ENCODE measurements at places on chromosomes 11 and 22.

- no peak for DNase-seq
These were observed 219.9 kb upstream of the GRIA4 start for GRCh38 chr11:105389952-105390351.

- no peak for DNase-seq
These were observed 18.5 kb downstream of the ENDOD1 start for GRCh38 chr11:95108159-95108611.

DNA sequence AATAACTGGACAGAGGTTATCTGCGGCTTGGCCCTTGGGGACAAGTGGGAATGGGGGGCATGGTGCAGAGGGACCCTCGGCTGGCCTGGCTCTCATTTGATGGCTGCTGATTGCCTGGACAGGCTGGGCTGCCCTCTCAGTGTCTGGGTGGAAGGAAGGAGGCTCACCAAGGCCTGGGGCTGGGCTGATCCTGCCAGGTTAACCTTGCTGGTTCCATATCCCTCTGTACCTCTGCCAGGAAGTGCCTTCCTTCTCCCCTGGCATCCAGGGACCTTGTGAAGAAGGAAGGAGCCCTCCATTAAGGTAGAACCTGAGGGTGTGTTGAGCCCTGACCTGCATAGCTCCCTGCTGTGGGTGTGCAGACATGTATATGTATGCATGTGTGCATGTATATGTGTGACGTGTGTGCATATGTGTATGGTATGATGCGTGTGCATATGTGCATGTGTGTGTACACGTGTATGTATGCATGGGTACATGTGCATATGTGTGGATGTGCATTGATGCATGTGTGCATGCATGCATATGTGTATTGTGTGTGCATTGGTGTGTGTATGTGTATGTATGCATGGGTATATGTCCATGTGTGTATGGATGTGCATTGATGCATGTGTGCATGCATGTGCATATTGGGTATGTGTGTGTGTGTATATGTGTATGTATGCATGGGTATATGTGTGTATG lies 433.9 kb downstream of the TBC1D22A start:
- no peak for DNase-seq

DNA sequence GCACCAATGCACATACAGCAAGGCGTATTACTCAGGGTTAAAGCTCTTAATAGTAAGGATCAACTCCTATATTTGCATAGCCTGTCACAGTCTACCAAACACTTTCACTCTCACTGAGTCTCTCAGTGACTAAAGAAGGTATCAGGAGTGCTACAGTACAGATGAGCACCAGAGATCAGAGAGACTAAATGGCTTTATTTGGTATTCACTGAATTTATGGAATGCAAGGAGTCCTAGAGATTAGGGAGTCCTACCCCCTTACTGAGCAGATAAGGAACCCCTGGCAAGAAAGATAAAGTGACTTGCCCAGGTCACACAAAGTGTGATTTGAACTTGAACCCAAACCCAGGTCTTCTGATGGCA lies 396.4 kb upstream of the CCDC90B start:
- DNase-seq: no peak

DNA sequence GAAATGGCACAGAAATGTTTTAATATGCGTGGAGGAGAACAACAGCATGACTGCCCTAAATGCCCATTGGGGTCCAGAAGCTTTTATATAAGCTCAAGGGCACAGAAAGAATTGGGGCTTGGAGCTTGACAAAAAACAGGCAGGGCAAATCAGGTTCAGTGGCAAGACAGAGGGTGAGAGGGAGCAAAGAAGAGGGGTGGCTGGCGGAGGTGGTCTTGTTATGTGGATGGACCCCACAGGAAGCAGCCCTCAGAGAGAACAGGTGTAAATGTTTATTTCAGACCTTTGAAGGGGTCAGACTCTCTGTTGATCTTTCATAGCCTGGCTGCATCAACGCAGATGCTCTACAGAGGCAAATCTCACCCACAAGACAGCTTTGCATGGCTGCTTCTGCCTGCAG lies 213.1 kb upstream of the B3GAT1 start:
- no peak for DNase-seq

DNA sequence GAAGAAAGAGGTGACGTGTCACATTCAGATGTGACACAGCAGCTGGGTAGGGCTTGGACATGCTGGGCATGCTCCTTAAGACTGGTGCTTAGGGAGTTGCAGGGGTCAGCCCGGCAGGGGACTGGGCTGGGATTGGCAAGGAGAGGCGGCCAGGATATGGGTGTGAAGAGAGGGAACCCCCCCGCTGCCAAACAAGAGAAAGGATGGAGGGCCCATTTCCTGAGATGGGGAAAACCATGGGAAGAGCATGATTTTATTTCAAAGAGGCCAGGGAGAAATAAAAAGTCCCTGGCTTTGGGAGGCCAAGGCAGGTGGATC lies 5.3 kb downstream of the ATF4 start:
- DNase-seq: no peak

DNA sequence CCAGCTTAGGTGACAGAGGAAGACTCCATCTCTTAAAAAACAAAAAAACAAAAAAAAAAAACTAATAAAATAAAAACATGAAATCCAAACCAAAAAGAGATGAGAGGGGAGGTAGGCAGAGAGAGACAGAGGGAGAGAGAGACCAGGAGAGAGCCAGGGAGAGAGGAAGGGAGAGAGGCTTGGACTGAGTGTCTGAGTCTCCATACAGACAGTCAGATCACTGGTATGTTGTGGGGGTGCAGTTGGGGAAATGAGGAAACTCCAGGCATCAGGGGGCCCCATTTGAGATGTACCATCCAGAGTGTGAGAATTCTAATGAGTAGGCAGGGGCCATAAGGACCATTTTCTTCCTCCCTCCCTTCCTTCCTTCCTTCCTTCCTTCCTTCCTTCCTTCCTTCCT lies 53.1 kb upstream of the SEPTIN5 start:
- no peak for DNase-seq

- DNase-seq: no peak
These were observed 27.5 kb downstream of the TPCN2 start for GRCh38 chr11:69076129-69076791.

DNA sequence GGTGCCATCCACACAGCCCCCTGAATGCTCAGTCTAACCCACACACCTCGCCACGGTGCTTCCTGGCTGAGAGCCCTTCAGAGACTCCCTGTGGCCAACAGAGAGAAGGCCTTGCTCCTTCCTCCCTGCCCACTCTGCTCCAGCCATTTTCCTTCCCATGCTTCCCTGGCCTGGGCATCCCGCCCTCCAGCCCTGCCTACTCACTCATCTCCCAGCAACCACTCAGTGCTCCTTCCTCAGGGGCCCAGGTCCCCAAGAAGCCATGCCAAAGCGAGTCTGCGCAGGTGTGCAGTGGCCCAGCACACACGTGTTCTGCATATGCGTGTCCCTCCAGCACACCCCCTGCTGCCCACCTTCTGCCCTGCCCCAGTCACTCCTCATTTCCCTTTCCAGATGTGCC lies 56.4 kb downstream of the NECTIN1 start:
- no peak for DNase-seq

DNA sequence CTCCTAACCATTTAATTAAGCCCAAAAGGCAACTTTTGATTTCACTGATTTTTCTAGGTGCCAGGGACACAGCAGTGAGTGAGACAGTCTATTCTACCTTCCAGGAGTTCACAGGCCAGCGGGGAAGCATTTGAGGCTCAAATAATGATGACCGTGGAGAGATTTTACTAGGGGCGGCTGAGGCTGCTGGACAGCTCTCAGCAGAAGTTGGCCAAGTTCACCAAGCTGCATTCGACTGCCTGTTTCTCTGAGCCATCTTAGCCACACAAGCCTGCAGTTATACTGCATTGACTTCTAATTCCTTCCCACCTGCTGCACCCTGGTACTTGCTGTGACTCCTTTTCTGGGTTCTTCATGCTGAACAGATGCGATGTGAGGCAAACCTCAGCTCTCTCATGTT lies 168.9 kb upstream of the TBCEL start:
- DNase-seq: no peak

- DNase-seq: no peak
These were observed 3.9 kb downstream of the GATD1 start for GRCh38 chr11:773425-773824.

DNA sequence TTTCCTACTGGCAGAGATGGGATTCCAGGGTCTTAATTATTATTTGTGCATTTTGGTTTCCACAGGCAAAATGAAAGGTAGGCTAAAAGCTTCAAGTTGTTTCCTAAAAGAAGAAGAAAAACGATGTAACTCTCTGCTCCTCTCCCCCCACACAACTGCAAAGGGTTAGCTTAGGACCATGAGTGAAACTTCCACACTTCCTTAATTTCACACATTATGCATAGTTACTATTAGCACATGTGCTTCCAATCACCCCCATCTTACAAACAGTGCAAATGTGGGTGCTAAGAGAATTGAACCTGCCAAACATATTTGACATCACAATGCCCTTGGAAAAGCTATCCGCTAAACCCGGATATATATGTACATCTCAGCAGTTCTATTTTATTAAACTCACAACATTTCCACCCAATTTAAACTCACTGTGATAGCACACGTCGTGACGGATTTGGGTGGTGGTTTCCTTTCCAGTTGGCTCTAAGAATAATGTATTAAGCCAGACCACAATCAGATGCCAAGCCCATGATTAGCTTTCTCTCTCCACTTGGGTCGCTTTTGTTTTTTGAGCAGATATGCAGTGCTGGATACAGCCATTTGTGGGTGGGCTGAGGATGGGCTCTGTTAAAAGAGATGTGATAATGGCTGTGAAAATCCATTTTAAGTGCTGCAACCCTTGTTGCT lies 245.0 kb upstream of the POU2AF2 start:
- no peak for DNase-seq

DNA sequence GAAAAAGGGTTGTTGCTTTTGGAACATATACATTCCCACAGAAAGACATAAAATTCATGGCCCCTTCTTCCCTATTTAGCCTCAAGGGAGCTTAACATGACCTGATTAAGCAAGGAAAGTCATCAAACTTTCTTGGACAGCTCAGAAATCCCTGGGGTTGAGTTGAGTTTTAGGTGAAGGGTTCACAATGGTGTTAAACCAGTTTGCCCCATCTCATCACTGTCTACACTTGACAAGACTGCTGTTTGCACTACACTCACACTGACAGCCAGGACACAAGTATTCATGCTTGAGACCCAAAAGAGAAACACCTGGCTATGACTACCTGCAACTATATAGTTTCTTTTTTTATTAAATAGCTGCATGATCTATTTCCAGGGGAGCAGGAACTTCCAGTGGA lies 209.8 kb upstream of the TMEM45B start:
- no peak for DNase-seq

DNA sequence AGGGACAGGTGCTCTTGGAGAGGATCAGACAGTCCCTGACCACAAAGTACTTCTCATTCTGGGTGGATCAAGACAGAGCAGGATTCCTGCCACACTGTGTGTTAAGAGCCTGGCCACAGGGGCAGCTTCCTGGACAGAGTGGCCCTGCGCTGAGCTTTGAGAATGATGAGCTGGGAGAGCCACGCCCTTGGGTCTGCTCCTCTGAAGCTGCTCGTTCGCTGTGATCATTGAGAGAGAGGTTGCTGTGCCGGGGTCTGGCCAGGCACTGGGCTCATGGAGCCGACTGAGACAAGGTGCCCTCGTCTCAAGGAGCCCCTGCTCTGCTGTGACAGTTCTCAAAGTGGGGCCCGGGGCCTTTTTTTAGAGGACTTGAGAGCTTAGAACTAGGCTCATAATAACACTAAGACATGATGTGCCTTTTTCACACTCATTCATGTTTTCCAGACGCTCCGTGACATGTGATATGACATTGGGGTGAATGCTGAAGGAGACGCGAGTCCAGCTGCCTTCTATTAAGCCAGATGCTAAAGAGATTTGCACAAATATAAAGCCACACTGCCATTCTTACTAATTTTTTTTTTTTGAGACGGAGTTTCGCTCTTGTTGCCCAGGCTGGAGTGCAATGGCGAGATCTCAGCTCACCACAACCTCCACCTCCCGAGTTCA lies 1.6 kb upstream of the MFRP start:
- no peak for DNase-seq

- no peak for DNase-seq
These were observed 19.6 kb downstream of the PPFIBP2 start for GRCh38 chr11:7533199-7534041.

- DNase-seq: peak; percentile 73
These were observed 62.1 kb downstream of the THAP12 start for GRCh38 chr11:76318744-76319384.

GRCh38 chr11:68542617-68543016 lies 82.1 kb downstream of the PPP6R3 start:
- DNase-seq: no peak

DNA sequence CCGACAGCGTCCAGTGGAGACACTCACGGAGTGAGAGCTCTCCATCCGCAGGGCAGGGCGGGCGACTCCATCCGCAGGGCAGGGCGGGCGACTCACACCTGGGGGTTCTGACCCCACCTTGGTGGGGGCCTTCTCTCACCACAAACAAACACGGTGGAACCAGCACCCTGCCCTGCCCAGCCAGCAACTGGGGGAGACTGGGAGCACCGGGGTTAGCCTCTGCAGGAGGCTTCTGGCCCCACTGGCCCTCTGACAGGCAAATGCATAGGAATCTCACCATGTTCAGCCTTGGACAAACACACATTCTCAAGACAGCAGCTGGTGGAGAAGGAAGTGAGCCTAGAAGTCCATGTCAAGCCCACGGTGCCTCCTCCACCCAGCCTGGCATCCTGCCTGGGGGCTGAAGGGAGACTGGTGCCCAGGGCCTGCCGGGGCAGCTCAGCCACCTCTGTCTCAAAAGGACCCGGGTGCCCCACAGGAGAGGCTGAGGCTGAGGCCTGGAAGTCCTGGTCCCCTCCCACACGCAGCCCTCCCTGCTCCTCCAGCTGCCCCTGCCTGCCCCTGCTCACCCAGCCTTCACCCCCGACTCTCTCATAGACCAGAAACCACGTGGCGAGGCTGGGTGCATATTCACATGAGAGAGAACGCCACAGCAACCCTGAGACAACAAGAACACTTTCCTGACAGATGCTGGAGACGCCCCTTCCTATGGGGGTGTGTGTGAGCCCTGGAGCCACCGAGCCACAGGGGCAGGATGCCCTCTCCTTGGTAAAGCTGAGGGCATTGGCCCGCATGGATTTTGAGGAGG lies 98.4 kb upstream of the B3GAT1 start:
- DNase-seq: peak; percentile 12

- DNase-seq: no peak
These were observed 18.9 kb upstream of the C11orf96 start for GRCh38 chr11:43923406-43924111.

- DNase-seq: no peak
These were observed 17.8 kb downstream of the FRMD8 start for GRCh38 chr11:65404210-65404609.

DNA sequence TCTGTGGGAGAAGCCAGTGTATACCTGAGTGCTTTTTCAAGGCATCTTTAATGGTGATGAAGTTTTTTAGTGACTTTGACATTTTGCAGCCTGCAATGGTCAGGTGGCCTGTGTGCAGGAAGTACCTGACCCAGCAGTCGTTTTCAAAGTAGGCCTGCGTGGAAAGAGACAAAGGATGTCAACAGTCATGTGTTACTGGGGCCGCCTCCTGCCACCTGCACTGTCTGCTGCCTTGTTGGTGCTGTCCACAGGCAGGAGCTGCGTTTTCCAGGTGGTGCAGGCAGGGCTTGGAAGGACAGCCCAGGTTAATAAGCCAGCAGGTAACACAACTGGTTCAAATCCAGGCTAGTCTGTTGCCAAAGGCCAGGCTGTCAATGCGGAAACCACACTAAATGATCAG lies 26.5 kb upstream of the NAP1L4 start:
- no peak for DNase-seq

GRCh38 chr11:113057038-113057437 lies 95.8 kb downstream of the NCAM1 start:
- DNase-seq: no peak

- DNase-seq: no peak
These were observed 47.5 kb upstream of the TTLL12 start for GRCh38 chr22:43234264-43234988.

- DNase-seq: no peak
These were observed 17.1 kb upstream of the MED17 start for GRCh38 chr11:93767018-93767417.
